AG08395 (cell line): ENCODE measurements at places on chromosomes 5 and 9.

DNA sequence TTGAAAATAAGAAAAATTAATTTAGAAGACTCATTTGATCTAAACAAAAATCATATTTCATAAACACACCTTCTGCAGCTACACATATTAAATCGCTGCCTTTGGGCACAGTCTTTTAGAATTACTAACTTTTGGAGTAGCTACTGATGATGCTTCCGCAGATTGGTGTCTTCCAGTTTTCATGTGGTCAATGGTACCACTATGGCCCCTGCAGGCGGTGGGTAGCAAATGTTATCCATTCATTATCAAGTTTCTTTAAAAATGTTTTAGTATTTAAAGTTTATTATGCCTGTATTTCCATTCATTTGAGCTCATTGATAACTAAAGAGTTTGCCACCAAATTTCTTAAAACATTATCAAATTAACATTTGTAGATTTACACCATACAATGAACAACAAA, 122.9 kb upstream of the GRAMD2B start:
- DNase-seq: no peak

DNA sequence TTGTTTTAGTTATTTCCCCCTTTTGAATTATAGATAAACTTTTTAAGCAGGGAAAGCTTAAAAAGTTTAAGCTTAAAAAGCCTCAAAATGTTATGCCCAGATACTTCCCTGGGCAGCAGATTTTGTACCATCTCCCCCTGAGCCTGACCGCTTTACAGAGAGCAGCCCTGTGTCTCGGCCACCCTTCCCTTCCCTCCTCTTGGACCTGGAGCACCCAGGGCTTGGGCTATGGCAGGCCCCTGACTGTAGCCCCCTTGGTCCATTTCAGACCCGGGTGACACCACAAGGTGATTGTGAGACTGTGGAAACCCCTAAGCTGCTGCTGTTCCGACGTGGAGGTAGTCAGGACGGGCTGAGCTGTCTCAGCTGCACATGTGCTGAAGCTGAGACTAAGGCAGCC, 97.7 kb downstream of the RALGPS1 start:
- no peak for DNase-seq

- DNase-seq: peak; percentile 73
Observed at GRCh38 chr5:35003018-35003957, 44.5 kb downstream of the AGXT2 start.

- no peak for DNase-seq
Observed at GRCh38 chr9:14238518-14238917, 75.4 kb downstream of the NFIB start.

DNA sequence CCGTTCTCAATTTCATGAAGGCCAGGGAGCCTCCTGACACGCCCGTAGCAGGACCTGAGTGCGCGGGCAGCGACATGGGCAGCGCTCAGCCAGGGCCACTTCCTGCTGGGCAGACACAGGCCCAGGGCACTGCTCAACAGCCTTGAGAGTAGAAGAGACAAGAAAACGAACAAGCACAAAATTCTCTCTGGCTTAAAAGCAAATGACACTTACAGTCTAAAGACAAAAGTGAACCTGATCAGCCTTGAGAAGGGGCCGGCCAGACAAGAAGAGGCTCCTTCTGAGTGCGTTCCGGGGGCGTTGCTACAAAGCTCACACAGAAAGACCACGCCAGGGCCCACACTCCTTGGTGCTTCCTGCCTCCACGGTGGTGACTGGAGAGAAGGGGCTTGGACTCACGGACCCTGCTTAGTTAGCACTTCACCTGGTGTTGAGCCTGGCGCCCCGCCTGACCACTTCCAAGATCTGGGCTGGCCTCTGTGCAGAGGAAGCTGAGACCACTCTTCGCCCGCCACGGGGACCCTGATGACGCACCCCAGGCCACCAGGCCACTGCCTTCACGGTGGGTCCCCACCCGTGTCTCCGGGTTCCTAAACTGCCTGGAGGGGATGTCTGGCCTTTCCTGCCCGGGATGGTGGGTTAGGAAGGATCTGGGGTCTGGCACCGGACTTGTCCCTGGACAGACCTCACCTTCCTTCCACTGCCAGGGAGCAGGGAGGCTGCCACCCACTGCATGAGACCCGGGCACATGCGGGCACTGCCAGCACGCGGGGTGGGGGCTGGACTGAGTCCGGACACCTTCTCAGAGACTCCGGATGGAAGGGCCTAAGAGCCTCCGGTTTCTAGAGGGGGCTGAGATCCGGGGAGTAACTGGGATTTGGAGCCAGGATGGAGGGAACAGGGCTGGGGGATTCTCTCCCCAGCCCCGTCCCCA, 1.3 kb downstream of the SLC12A7 start:
- peak; percentile 21 for DNase-seq

DNA sequence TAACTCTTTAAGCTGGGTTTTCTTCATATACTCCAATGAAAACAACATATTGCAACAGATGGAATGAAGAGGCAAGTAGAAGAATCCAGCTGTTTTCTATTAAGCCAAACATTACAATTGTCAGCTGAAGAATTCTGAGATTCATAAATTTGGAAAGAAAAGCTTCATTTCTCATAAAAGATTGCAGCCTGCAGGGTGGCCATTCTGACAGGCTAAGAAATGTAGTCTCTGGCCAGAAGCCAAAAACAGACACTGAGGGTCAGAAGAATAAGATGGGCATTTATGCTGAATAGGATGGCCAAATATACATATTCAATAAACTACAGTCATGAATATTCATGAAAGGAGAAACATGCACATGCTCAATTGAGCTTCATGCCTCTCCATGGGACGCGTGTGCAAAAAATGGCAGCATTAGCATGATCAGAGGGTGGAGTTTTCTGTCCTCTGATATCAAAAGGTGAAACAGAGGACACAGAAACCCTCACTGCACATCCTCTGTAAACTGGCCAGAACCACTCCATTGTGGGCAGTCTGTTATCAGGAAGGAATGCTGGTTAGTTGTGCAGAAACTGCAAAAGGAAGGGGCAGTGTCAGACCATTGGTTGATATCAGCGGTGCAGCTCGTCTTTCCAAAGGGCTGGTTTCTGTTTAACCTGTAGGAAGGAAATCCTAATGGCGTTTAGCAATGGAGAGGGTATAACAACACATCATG, 50.2 kb downstream of the FXN start:
- peak; percentile 36 for DNase-seq

DNA sequence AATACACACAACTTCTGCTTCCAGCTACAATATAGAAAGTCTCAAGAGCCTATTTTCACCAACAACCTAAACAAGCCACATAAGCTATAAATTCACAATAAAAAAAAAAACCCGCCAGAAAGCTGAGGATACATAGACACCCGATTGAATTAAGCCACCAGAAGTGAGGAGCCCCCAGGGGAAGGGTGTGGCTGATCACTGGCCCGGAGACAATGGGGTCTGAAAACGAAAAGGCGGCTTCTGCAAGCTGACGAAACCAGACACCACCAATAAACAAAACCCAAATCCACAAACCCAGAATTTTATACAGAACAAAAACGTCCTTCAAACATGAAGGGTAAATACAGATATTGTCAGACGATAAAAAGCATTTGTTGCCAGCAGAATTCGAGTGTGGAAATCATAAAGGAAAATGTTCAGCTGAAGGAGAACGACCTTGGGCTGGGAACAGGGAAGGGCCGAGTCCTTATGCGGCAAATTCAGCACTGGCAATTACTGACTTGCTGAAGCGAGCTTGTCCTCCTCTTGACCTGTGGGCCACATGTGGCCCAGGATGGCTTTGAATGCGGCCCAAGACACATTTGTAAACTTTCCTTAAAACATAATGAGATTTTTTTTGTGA, 39.6 kb upstream of the CEP72 start:
- DNase-seq: no peak

- DNase-seq: peak; percentile 73
Observed at GRCh38 chr9:114224247-114224610, 68.9 kb downstream of the COL27A1 start.

- DNase-seq: no peak
Observed at GRCh38 chr5:180210961-180211760, 2.1 kb upstream of the RASGEF1C start.

DNA sequence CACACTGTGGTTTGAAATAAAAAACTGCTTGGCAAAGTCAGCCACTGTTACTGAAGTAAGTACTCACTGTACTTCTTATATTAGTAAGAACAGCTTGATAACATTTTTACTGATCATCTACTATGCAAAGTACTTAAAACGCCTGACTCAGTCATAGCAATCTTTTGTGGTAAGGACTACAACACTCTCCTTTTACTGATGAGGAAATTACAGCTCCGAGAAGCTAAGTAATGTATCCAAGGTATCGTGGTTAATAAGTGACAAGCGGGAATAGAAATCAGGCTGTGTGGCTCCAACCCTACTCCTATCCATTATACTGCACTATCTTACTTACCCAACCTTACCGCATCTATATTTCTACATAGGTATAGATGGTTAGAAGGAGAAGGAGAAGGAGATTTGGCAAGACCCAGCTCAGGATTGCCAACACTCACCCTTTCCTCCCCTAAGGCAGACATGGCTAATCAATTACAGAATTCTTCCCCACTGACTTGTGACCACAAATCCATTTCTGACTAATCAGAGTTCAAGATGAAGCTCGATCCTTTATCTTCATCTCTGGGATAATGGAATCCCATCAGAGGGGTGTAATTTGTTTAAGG, 281.4 kb downstream of the SPOCK1 start:
- peak; percentile 15 for DNase-seq

DNA sequence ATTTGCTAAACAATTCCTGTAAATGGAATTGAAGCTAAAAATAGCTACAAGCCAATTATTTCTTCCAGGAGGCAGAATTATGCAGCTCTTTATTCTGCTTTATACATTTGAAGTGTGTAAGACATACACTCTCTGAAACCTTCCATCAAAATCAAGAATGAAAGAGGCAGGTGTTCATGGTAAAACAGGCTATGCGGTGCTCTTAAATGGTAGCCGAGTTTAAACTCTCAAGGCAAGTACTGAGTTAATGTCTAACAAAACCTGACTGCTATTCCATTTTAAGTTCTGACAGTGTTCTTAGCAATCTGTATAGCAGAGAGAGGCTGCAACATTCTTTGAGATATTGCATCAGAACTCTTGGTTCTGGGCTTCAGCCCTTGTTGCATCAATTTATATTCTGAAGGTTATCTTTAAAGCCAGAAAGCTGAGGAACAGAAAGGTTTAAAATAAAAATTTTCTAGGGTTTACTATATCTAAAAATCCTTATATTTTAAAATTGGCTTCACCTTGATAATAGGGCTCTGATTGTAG, 248.3 kb upstream of the CCNG1 start:
- no peak for DNase-seq

DNA sequence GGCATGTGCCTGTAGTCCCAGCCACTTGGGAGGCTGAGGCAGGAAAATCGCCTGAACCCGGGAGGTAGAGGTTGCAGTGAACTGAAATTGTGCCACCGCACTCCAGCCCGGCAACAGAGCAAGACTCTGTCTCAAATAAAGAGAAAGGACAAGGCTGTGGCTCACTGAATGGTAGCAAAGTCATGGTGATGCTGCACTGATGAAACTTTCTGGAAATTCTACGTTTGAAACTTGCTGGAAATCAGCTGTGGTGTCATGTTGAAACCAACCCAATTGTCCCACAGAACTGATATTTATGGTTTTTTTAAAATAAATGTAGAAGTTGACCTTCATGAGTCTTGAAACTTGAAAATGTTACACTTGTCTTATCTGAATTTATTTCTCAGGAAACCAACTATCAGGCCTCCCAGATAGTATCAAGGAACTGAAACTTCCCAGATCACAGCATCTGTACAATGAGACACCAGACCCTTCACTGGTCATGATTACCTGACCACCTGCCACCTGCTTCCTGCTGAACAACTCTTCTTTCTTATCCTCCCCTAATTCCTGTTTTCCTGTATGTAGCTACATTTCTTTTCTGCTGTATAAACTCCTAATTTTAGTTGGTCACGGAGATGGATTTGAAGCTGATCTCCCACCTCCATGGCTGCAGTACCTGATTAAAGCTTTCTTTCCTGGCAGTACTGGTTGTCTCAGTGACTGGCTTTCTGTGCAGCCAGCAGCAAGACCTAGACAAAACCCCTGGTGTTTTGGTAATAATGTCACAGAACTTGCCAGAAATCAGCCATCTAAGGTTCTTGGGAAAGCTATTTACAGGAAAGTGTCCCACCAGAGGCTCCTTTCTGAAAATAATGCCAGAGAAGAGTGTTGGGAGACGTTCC, 5.6 kb upstream of the TBC1D13 start:
- DNase-seq: no peak

- DNase-seq: no peak
Observed at GRCh38 chr5:166062719-166063118, 2228.7 kb upstream of the WWC1 start.

DNA sequence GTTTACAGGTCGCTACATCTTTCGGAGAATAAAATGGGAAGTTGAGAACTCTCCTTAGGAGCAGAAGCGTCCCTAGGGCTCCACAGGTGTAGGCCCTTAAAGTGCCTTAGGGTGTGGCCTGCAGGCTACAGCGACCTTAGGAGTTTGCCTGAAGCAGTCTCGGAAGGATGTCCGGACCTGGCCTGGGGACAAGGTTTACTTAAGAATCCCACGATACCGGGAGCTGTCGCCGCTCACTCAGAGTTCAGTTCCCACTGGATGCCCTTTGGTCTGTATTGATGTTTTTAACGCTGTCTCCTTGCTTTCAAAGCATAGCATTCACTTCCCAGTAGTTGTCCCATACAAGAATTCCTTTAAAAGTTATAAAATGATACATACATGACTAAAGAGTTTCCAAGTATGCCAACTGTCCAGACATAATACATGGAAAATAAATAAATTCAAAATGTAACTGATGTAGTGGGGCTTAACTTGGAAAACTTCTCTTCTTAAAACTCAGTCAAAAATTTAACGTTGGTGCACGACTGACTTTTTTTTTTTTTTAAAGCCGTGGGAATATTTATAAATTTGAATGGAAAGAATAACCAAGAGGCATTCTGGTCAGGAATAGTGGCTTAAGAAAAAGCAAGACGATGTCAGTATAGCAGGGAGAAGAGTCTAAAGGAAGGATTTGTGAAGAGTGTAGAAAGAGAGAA, 848 bp downstream of the RAD50 start:
- DNase-seq: peak; percentile 22

DNA sequence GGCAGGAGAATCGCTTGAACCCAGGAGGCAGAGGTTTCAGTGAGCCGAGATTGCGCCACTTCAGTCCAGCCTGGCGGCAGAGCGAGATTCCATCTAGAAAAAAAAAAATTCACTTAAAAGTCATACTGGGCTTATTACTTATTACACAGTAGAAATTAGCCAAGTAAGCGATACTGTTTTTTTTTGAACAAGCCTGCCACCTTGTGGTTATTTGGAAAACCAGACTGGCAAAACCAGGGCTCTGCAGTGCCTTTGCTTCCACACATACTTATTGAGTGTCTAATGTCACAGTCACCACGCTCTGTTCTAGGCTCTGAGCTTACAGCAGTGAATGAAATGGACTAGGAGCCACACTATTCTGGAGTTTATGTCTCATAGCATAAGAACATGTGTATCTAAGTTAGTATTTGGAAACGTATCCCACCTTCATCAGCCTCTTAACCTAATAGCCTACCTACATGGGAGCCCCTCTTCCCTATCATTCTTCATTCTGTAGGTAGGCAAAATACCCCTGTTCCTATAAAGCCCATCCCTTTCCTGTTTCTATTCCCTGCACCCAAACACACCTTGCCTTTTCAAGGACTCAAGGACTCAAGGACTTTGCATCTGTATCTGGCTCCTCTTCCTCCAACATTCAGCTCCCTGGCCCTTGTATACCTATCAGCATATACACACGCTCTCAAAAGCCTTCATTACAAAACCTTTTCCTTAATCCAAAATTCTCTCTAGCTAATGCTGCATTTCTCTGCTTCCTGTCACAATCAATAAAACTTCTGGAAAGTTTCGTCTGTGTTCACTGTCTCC, 13.9 kb upstream of the BASP1 start:
- peak; percentile 86 for DNase-seq
